ENCODE measurements at places on chromosomes 1 and 21.

DNA sequence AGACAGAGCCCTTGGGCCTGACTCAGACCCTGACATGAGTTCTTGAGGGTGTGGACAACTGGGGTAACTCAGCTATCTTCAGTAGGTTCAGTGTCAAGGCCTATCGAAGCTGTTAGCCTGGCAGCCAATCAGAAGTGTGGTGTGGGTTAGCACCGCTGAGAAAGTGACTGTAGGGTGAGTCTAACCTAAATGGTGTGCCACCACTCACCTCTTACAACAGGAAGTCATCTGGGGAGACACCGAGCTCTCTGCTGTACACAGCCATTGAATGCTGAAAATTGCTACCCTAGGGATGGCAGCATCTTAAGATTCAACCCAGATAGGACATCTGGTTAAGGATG lies 44.6 kb downstream of the RASSF5 start:
- peak; percentile 60 for DNase-seq

GRCh38 chr1:247212627-247213617 lies 41.1 kb upstream of the ZNF124 start:
- DNase-seq, result no peak

- no peak for DNase-seq
These were observed 28.0 kb upstream of the PLEKHG5 start for GRCh38 chr1:6519491-6519934.

DNA sequence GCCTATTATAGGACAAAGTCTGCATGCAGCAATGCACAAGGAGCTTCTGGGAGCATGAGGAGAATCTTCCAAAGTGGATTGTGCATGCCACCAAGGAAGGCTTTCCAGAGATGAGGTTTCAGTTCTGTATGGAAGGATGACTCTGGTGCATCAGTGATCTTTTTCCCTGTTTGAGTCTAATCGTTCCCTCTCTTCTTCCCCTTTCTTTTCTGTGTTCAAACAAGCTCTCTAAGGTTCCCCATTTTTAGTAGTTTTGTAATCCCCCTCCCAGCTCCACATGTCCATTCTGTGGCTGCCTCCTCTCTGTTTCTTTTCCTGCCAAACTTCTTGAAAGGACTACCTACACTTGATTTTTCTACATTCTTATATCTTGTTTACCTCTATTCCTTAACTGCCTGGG lies 43.3 kb upstream of the USP25 start:
- no peak for DNase-seq

GRCh38 chr21:14376854-14377253 lies 6.1 kb downstream of the HSPA13 start:
- no peak for DNase-seq

DNA sequence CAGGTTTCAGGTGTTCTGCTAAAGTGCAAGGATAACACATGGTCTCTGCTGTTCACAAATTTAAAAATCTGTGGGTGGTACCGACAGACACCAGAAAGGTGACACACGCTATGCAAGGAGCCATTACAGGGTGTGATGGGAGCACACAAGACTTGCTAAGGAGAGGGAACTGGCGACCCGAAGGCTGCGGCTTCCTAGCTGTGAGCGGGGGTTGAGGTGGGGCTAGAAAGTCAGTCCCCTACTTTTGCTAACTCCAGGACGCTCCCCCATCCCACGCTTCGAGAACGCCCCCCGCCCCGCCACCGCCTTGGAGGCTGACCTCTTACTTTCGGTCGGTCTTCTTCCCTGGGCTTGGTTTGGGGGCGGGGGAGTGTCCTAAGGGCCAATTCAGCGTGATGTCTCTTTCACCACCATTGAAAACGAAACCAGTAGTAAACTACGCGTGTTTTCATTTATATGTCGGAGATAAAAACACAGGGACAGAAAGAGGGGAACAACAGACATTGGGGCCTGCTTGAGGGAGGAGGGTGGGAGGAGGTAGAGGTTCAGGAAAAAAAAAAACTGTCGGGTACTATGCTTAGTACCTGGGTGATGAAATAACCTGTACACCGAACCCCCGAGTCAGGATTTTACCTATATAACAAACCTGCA lies 1.1 kb downstream of the CKS1B start:
- DNase-seq, result no peak

DNA sequence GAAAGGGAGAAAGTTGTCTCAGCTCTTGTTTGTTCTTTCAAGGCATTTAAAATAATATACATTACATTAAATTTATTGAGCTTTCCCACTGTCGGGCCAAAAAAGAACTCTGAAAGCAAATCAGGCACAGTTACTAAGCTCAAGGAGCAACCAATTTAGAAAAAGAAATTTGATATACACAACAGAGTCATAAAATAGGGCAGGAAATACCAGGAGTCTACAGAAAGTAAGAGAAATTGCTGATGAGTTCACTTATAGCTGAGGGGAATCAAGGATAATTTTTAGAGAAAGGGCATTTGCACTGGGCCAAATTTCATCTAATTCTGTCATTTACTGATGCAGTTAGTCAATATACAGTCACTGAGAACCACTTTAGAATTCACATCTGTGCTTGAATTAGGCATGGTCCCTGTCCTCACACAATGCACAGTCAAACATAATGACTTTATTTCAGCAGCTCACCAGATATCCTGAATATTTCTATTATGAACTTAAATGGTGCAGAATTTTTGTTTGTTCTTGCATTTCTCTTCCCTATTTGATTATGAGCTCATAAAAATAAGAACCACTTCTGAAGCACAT lies 249.6 kb upstream of the BEND5 start:
- no peak for DNase-seq

DNA sequence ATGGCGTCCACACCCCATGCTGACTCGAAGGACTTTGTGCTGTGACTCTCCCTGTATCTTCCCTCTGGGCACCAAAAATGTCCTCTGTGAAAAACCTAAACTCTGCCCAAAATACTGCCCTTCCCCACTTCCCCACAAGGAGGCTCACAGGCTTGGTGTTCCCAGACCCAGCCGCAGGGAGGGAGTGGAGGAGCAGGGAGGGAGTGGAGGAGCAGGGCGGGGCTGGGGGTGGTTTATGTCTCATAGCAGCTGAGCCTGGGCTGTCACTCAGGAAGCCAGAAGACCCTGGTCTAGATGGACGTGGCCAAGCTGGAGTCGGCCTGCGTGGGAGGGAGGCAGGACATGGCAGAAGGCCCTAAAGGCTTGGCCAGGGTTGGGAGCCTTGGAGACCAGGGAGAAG lies 461.7 kb downstream of the PTPRU start:
- DNase-seq, result no peak

DNA sequence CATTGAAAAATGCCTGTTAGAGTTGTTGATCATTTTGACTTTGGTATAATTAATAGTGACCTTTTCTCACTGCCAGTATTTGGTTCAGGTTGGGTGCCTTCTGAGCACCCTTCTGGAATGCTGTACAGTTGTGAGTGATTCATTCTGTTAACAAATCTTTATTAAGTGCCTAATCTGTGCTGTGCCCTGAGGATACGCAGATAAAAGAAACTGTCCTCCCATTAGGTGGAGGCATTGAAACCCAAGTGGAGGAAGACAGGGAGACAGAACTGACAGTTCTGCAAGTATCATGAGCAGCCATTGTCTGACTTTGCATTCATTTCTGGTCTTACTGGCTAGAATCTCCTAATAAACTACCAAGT lies 76.1 kb upstream of the ZNF326 start:
- no peak for DNase-seq

DNA sequence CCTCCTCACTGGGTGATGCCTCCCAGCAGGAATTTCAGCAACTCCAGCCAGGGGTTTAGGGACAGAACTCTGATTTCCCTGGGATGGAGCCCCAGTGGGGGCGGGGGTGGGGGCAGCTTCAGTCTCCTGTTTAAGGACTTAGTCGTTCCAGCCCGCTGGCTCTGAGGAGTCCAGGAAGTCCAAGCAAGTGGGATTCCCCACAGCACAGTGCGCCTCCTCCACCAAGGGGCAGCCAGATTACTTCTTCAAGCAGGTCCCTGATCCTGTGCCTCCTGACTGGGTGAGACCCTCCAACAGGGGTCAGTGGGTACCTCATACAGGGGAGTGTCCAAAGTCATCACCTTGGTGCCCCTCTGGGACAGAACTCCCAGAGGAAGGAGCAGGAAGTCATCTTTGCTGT lies 1438.4 kb upstream of the B3GALT2 start:
- DNase-seq, result no peak

DNA sequence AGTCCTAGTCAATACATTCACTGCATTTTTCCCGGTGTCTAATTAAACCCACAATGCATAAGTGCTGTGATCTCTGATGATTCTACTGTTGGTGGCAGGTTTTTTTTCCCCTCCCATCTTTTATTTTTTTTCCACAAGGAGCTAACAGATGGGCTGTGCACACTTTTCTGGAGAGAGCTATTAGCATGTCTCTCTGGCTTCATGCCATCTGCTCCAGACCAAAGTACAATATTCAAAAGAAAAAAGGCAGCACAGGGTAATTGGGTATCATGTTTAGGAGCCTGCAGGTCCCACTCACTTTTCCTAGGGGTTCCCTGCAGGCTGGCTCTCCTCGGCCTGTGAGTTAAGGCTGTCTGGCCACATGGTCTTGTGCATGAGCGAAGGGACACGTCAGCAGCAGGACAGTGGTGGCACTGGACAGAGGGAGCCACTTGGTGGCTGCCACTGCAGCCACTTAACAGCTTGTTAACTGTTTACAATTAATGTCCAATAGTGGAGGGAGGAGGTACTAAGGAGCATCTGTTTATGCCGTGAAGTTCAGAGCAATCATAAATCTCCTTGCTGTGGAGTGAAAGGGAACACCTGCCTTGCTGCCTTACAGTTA lies 53.5 kb upstream of the C8B start:
- DNase-seq, result no peak

DNA sequence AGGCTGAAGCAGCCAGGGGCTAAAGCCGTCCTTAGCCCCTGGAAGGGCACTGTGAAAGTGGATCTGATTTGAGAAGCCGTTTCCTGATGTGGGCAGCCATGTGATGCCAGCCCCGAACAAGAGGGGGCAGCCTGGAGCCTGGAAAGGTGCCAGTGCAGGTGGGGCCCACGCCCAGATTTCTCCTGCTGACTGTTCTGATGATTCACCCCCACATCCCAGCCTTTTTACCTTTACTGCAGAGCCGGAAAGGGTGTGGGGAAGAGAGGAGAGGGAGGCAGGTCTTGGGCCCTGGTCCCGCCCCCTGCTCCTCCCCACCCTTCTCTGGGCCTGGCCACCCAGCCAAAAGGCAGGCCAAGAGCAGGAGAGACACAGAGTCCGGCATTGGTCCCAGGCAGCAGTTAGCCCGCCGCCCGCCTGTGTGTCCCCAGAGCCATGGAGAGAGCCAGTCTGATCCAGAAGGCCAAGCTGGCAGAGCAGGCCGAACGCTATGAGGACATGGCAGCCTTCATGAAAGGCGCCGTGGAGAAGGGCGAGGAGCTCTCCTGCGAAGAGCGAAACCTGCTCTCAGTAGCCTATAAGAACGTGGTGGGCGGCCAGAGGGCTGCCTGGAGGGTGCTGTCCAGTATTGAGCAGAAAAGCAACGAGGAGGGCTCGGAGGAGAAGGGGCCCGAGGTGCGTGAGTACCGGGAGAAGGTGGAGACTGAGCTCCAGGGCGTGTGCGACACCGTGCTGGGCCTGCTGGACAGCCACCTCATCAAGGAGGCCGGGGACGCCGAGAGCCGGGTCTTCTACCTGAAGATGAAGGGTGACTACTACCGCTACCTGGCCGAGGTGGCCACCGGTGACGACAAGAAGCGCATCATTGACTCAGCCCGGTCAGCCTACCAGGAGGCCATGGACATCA lies at the start of gene SFN:
Gene SFN, plus strand, starts transcription at position 369 of the 904 bp plus-strand sequence. Its CDS starts 64 bp downstream, at position 433.
- no peak for DNase-seq

- DNase-seq, result no peak
These were observed 10.5 kb downstream of the CHRNB2 start for GRCh38 chr1:154578058-154578418.

DNA sequence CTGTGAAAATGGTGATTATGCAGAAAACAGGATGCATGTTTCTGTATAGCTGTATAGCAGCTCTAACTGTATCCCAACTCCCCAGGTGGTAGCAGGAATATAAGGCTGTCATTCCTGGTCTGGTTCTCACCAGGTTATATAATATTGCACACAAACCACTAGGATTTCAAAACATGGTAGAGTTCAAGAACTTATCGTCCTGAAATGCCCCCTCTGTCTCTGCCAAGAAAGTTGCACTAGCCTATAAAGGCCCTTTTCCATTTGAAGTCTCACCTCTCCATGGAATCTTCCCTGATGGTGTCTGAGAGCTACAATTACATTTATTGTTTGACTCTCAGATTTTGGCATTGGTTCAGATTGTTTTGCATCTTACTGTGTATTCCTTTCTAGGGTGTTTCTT lies 184.9 kb upstream of the FAM78B start:
- DNase-seq, result no peak

DNA sequence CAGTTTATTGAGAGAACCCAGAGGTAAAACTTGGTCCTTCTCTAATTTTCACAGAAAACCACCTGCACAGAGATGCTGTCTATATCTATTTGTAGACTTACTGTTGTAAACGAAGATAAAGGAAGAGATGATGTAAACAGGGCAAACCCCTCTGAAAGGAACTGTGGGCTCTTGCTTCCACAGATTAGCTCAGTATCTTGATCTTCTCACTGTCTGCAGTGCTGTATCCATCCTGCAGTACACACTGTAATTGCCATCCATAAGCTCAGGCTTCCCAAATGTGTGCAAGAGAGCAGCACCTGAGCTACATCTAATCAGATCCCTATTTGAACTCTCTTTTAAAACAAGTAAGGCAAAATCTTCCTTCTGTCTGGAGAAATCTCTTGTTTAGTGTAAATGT lies 16.6 kb upstream of the RWDD3 start:
- no peak for DNase-seq

GRCh38 chr1:219773775-219774174 lies 154.6 kb downstream of the SLC30A10 start:
- DNase-seq, result no peak

GRCh38 chr1:212782422-212783154 lies 9.0 kb downstream of the NSL1 start:
- DNase-seq, result no peak

GRCh38 chr1:231778009-231778719 lies 151.6 kb downstream of the DISC1 start:
- DNase-seq, result no peak

DNA sequence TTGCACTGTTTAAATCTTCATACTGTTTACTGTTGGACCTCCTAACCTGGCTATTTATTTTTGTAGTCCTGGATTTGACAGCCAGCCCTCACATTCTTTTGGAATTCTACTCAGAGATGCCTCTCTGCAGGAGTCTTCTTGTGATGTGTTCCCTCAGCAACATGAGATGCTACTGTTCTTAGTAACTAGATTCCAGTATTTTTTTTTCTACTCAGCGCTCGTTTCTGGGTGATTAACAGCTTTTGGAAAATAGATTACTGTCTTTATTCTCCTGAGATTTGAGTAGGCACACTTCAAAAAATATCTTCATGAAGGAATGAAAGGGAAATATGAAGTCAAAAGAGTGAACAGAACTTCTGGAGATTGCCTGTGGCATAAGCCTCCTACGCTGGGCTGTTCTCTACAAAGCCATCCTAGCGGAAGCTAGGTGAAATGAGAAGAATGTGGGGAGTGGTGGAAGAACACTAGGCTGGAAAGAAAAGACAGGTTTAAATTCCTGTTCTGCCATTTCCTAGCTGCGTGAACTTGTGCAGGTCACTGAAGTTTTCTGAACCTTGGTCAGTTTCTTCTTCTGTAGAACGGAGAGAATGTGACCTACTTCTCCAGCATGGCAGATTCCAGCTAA lies 75.9 kb downstream of the LRRC8C start:
- DNase-seq, result no peak

GRCh38 chr1:26075421-26076144 lies 8.2 kb upstream of the TRIM63 start:
- no peak for DNase-seq

GRCh38 chr1:47621483-47621882 lies 183.6 kb downstream of the FOXD2 start:
- no peak for DNase-seq

All from stimulated activated CD8-positive, alpha-beta memory T cell treated with anti-CD3 and anti-CD28 coated beads, Interleukin-4, amount 100 ng/mL, for 1 hour (primary cell).